ENCODE measurements at places on chromosomes 7 and 10. TPM values are rescaled to one million over a fixed set of nuclear protein-coding genes. Genes with fewer than 3 reads are reported as not detected.

ABCA13 gene
- total RNA-seq: under 0.01 TPM

NME8 gene
- not detected for total RNA-seq

GCC1 gene
- 12.0 TPM for total RNA-seq

CFAP46 gene
- total RNA-seq: 11.3 TPM

PSD gene
- total RNA-seq: 3.1 TPM

SRPK2 gene
- 47.2 TPM for total RNA-seq

XRCC2 gene
- total RNA-seq: 6.9 TPM

All from G401 (cell line).